ENCODE measurements at places on chromosomes 1 and 21.

GRCh38 chr1:46254668-46255067, 7.1 kb downstream of the RAD54L start:
- DNase-seq, result no peak

GRCh38 chr1:28954126-28954726, 39.9 kb downstream of the EPB41 start:
- no peak for DNase-seq

- no peak for DNase-seq
Observed at GRCh38 chr1:111644506-111644905, 24.9 kb downstream of the RAP1A start.

- no peak for DNase-seq
Observed at GRCh38 chr1:1470626-1471388, 758 bp upstream of the ATAD3B start.

DNA sequence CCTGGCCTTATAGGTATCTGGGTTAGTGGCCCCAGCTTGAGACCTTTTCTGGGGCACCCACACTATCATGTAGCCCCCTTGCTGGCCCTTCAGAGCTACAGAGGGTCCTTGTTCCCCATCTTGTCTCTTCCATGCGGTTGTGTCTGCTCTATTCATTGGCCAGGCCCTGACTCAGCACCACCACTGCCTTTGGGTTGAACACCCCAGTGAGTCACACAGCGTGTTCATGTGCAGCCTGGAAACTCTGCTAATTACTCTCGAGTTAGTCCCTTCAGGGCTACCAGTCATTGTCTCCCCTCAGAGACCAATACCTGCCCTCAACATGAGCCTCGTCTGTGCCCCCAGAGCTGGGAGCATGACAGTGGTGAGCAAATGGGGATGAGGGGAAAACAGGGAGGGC, 28.2 kb upstream of the IKBKE start:
- no peak for DNase-seq

GRCh38 chr1:118988186-118989005, at the start of gene TBX15:
TSS of gene TBX15 (minus strand) at chr1:118988343. CDS start at chr1:118987795, 548 bp downstream.
- DNase-seq, result no peak

DNA sequence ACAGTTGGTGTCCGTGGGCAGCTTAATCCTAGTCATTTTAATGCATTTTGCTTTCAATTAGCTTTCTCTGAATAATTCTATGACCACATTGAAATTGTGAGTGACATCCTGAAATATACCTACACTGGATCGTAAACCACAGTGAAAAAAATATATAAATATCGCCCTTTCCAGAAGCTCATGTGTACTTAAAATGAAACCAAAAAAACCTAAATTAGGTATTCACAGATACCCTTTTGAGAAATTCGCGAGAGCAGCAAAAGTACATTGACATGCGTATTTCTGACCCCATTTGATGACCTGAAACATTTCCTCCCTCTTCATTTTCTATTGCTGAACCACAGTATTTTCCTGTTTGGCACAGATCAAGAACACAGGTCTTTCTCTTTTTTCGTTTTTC, 253.8 kb downstream of the LTN1 start:
- no peak for DNase-seq

GRCh38 chr1:236016782-236017400, 48.0 kb downstream of the NID1 start:
- no peak for DNase-seq

DNA sequence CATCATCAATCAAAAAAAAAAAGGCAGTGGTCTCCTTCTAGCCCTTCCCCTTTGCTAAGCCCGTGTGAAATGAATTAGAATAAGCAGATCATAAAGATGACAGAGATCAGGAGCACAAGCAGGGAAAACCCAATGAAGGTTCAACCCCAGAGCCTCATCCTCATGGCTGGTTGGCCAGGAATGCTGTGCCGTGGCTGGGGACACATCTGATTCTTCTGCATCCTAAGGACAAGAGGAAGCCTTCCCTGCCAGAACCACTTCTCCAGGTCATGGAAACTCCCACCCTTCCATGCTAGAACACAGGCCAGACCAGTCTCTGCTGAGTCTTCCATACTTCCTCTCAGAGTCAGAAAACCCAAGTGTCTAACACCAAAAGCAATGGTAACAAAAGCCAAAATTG, 81.1 kb downstream of the CSMD2 start:
- DNase-seq, result no peak

DNA sequence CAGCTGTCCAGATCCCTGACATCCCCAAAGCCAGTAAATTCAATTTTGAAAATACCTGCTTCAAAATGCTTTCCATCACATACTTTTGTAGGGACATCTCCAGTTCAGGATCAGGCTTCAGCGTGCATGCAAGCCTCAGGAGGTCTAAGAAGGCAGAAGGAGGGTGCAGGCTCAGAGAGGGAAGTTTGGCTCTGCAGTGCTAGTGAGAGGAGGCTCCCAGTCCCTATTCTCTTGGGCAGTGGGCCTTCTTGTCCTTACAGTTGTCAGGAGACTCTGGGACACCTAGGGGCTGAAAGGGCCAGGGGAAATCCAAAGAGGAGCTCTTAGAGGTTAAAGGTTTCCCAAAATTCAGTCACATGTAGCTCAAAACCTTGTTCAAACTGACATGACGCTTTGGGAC, 20.1 kb downstream of the ADCY10 start:
- no peak for DNase-seq
